Activated CD4-positive, alpha-beta T cell treated with anti-CD3 and anti-CD28 coated beads, Interleukin-2, Interleukin-6, amounts not matched to agents 100 ng/mL and 50 ng/mL, durations not matched to agents 16 hours and 8 hours (primary cell): ENCODE measurements at places on chromosomes 7 and 10.

DNA sequence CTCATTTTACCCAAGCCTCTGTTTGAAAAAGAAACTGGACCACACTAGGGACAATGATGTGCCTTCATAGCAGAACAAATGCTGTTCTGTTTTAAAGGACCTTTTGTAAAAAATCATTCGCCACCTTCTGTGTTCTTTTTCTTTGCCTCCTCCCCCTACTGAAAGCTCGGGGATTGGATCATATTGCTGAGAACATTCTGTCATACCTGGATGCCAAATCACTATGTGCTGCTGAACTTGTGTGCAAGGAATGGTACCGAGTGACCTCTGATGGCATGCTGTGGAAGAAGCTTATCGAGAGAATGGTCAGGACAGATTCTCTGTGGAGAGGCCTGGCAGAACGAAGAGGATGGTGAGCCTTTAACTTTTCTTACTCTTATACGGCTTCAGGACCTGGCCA, 62.2 kb downstream of the POLL start:
- DNase-seq: no peak

DNA sequence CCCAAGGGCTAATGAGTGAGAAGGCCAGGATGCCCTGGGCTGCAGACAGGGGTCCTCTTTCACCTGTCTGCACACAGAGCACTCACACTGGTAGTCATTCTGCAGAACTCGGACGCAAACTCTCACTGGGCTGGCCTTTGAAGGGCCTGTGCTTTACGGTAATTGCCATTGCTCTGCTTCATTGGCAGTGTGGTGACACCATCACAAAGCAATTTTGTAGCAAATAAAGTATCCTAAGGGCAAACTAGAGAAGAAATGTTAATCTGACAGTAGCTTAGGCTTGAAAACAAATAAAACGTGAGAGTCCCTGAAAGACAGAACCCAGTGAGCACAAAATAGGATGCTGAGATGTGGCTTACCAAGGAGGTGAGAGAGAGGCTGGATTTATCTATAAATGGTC, 30.6 kb upstream of the FIGNL1 start:
- no peak for DNase-seq

GRCh38 chr10:17340144-17340829, 112.2 kb downstream of the VIM start:
- no peak for DNase-seq

DNA sequence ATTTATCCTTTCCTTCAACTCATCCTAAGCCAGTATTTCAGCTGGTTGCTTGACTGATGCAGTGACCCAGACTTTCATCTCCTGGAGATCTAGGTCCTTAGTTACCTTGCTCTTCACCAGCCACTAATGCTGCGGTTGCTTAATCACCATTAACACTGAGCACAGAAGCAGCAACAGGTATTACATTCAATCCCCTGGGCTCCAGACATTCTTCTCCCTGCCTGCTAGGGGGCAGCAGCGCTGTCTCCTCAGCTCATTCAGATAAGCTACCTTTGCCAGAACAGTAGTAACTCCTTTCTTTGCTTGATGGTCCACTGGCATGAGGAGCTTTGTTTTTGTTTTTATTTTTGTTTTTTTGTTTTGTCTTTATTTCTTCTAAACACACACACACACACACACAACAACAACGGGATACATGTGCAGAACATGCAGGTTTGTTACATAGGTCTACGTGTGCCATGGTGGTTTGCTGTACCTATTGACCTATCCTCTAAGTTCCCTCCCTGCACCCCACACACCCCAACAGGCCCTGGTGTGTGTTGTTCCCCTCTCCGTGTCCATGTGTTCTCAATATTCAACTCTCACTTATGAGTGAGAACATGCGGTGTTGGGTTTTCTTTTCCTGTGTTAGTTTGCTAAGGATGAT, 1043.2 kb upstream of the C7orf33 start:
- peak; percentile 23 for DNase-seq

DNA sequence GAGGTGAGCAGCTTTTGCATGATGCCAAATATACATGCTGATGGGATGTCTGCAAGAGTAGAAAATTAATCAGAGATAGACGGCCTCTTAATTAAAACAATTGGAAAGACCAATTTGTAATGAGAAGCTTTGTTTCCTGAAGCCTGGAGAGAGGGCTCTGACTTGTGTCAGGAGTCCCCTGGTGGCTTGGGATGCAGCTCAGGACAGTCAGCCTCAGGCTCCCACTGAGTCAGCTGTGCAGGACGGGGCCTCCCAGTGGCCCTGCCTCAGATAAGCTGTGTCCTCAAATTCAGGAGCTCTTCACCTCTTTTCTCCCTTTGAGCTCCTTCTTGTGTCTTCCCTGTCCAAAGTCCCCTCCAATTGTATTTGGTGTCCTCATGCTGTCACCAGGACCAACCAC, 438.9 kb upstream of the PODXL start:
- DNase-seq: no peak

- DNase-seq: peak; percentile 28
Observed at GRCh38 chr10:81179805-81180452, 642.2 kb downstream of the SH2D4B start.

DNA sequence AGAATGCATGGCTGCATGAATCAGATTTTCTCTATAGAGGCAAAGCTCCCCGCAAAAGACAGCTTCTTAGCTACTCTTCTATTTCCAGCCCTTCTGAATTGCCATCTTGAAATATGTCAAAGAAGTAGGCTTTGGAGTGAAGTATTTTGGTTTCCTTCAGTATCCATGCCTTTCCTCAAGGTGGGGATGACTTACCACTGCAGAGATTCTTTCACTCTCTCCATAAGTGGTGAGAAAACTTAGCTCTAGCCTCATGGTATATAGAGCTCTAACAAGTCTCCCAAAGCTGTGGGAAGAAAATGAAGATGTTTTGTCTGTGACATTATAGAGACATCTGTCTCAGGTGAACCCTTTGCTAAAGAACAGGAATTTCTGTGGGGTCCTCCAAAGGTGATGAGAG, 89.6 kb upstream of the ITGB1 start:
- no peak for DNase-seq

- no peak for DNase-seq
Observed at GRCh38 chr7:66105263-66105748, 9.3 kb upstream of the CRCP start.

DNA sequence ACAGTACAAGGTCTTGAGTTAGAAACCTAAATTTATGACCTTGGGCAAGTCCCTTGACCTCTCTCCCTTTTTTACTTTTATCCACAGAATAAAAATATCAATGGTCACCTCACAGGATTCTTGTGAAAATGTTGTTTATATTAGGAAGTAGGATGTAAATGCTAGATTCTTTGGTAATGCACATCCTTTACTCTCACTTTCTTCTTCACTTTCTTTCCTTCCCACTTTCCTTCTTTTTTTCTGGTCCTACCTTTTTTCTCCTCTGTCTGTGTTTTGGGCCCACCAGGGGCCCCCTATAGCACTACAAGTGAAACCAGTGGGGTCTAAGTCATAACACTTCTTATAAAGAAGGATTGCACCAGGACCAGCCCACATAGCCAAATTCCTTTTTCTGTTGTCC, 12.1 kb downstream of the RPEL1 start:
- DNase-seq: no peak

- DNase-seq: no peak
Observed at GRCh38 chr7:43014406-43014805, 82.2 kb downstream of the MRPL32 start.

- DNase-seq: peak; percentile 58
Observed at GRCh38 chr7:100568896-100569844, 4.5 kb downstream of the SAP25 start.

GRCh38 chr10:126670056-126670894, at the start of gene C10orf90:
Gene C10orf90, minus strand, starts transcription at chr10:126670693. Its CDS starts 213 bp downstream, at chr10:126670480.
- DNase-seq: no peak

DNA sequence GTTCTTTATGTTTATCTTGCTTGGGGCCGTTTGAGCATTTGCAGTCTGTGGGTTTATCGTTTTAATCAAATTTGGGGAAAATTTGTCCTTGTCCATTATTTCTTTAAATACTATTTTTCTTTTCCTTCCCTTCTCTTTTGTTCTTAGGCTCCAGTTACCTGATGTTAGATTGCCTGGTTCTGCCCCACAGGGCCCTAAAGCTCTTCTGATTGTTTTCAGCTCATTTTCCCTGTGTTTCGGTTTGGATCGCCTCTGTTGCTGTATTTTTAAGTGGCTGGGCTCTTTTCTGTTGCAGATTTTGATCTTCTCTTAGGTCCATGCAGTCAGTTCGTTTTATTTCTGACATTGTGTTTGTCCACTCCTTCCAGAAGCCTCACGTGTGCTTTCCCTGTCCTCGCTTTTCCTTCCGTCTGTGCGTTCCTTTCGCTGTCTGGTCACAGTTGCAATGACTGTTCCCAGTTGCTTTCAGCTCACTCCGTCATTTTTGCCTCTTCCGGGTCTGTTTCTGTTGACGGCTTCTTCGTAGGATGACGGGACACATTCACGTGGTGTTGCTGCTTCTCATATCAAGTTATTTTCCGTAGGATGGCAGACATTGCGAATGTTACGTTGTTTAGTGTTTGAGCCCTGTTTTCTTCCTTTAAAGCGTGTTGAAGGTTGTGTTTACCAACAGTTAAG, 111.4 kb downstream of the INPP5A start:
- DNase-seq: no peak

- DNase-seq: peak; percentile 30
Observed at GRCh38 chr10:120969219-120969645, 118.1 kb downstream of the WDR11 start.

DNA sequence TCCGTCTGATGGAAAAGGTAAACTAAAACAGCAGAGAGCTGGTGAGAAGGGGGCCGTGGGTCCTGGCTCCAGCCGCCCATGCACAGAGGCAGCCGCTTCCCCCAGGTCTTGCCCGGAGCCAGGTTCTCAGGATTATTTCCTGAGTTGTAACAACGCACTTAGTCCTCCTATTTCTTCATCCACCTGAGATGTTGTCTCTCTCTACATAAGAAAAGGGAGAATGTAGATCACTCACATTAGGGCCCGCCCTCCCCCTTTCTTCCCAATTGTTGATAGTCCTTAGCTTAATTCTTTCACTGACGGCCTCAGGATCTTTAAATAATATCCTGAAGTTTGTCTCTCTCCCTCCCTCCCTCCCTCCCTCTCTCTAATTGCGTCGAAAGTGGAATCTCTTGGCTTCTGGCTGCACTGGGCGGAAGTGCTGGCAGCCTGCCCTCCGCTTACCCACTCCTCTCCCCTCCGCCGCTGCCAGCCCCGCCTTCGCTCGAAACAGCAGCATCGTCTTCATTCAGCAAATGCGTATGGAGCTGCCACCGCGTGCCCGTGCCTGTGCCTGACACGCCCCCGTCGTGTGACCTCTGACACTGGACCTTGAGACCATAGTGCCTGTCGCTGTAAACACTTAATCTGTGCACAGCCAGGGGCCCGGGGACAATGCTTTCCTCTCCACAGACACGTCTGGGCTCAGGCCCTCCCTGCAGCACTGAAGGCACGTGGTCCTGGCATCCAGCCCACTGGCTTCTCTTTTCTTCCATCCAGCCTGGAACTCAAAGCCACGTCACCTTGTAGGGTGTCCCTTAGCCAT, 174.5 kb upstream of the PPP2R2D start:
- DNase-seq: no peak

- no peak for DNase-seq
Observed at GRCh38 chr7:33845991-33846509, 59.3 kb upstream of the BMPER start.

DNA sequence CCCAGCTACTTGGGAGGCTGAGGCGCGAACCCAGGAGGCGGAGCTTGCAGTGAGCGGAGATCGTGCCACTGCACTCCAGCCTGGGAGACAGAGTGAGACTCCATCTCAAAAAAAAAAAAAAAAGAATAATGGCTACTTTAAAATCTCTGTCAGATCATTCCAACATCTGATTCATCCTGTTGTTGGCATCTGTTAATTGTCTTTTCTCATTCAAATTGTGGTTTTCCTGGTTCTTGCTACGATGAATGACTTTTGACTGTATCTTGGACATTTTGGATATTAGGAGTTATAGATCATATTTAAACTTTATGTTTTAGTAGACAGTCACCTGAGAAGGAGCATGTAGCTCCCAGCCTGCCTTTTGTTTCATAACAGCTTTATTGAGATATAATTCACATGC, 8.5 kb downstream of the TPST1 start:
- DNase-seq: no peak

DNA sequence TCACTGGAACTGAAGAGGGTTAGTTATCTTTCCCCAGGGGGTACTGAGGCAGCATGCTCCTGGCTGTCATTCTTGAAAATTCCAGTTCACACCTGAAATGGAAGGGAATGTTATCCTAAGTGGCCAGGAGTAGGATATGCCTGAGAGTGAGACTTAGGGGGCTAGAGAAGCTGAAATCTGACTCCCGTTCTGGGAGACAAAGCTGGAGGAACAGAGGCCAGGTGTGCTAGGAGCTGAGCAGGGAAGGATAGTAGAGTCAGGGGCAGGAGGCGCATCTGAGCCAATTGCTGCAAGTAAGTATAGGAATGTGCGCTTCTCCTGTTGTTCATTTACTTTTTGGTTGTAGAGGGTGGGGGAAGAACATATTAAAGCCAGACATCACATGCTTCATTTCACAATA, 58.1 kb upstream of the KIAA1217 start:
- DNase-seq: no peak

GRCh38 chr7:140067052-140067451, 4.3 kb upstream of the PARP12 start:
- no peak for DNase-seq

DNA sequence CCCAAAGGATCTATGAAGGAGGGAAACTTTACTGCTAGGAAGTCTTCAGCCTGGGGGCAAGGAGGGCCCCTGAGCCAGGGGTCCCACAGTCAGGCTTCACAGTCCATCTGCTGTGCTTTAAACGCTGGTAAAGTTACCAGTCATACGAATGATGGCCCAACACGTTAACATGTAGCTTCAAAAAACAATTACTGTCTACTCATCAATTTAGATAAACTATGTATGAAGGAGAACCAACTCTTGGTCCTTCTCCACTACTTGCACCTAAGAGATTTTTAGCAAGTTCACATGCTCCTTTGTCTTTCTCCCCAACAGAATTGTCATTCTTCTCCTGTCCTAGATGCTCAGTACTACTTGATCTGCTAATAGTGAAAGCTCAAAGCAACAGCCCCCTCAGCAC, 16.6 kb downstream of the JCAD start:
- DNase-seq: no peak

GRCh38 chr10:111137587-111137986, 60.8 kb downstream of the ADRA2A start:
- DNase-seq: no peak

DNA sequence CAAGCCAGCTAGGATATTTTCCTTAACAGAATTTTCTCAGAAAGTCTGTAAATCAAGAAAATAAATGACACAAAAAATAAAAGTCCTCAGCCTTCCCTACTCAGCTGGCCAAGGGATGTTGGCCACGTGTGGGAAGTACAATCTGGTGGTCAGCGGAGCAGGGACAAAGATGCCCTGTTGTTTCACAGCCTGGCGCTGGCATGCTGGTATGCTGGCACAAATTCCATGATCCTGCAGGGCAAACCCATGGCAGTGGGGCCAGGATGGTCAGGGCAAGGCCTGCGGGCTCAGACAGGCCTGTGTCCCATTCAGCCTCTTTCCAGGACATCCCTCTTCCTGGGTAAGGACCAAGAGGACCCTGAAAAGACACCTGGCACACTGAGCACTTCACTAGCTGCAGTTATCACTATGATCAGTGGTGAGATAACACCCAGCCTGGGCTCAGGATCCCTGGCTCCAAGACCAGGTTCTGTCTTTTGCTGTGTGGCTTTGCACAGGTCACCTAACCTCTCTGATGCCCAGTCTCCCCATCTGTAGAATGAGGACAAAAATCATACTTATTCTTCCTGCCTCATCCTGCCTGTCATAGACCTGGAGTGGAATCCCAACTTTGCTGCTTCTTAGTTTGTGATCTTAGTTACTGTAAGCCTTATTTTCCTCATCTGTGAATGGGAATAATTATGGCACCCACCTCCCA, 10.8 kb upstream of the HSPA12A start:
- no peak for DNase-seq

GRCh38 chr7:5077740-5078139, 32.1 kb downstream of the RBAK start:
- DNase-seq: no peak

GRCh38 chr7:11524476-11525397, 307.3 kb downstream of the THSD7A start:
- DNase-seq: no peak
